NCI-H774 (cell line): ENCODE measurements at places on chromosomes 6 and 20.
A peak's percentile ranks its signal among the peaks of the same experiment; 100 is the strongest.

DNA sequence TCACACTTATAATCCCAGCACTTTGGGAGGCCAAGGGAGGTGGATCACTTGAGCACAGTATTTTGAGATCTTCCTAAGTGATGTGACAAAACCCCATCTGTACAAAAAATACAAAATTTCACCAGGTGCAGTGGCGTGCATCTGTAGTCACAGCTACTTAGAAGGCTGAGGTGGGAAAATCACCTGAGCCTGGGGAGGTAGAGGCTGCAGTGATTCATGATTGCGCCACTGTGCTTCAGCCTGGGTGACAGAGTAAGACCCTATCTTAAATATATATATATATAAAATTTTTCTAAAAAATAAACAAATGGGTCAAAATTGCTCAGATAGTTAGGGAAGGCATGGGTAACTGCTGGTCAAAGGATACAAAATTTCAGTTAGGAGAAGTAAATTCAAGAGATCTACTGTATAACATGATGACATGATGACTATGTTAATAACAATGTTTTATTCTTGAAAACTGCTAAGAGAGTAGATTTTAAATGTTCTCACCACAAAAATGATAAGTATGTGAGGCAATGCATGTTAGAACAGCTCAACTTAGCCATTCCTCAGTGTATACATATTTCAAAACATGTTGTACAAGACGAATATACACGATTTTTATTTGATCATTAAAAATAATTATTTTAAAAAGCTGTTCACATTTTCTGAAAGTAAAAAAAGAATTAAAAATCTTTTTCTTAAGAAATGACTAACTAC, 24.4 kb downstream of the TBC1D32 start:
- no peak for DNase-seq

- no peak for DNase-seq
Measured at GRCh38 chr20:25695532-25696370, 902 bp downstream of the ZNF337 start.

GRCh38 chr20:1357921-1358671, 29.2 kb upstream of the SDCBP2 start:
- DNase-seq: no peak

- peak; percentile 41 for DNase-seq
Measured at GRCh38 chr6:125104425-125104824, 49.1 kb upstream of the TPD52L1 start.

DNA sequence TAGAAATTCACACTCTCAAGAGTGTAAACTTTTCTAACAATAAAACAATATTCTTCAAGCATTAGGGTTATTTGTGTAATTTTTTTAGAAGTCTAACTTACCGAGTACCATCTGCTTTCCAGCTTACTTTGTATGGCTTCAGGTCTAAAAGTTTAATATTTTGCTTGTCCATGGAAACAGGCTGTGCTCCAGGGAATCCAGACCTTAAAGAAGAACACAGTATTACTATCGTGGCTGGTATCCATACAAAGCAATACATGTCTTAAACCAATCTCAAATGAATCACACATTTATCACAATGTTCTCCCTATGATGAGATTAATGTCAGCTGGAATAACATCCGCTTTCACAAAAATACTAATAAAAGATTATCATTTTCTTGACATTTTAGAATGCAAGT, 73.0 kb downstream of the RNGTT start:
- no peak for DNase-seq

GRCh38 chr20:50540620-50541605, 30.7 kb downstream of the PTPN1 start:
- no peak for DNase-seq
